ENCODE measurements at places on chromosomes 7 and 10.

DNA sequence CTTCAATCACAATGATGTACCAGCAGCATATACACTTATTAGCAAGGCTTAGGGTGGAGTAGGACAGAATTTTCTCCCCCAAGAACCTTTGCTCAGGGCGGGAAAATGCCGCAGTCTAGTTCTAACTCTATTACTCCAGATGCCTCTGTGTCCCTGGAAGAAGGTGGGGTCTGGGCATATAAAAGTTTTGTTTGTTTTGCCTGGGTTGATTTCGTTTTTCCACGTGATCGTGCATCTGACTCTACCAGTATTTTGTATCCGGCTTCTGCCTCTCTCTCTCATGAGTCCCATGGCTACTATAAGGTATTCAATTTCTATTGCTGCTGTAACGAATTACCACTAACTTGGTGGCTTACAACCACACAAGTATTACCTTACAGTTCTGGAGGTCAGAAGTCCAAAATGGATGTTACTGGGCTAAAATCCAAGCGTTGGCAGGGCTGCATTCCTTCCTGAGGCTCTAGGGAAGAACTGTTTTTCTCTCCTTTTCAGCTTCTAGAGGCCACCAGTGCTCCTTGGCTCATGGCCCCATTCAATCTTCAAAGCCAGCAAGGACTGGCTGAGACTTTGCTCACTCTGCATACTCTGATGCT, 181.2 kb upstream of the PRSS58 start:
- DNase-seq: no peak

- DNase-seq: no peak
These were observed 110.0 kb downstream of the LRMDA start for GRCh38 chr10:75541411-75541810.

- no peak for DNase-seq
These were observed 185.1 kb upstream of the KLF6 start for GRCh38 chr10:3969876-3970666.

DNA sequence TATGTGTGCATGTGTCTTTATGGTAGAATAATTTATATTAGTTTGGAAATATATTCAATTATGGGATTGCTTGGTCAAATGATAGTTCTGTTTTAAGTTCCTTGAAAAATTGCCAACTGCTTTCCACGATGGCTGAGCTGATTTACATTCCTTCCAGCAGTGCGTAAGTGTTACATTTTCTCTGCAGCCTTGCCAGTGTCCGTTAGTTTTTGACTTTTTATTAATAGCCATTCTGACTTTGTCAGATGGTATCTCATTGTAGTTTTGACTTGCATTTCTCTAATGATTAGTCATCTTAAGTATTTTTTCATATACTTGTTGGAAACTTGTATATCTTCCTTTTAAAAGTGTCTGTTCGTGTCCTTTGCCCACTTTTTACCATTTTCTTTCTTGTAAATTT, 434.2 kb upstream of the POT1 start:
- DNase-seq: no peak

GRCh38 chr7:47697543-47697942, 115.6 kb upstream of the TNS3 start:
- DNase-seq: no peak

- DNase-seq: no peak
These were observed 62.8 kb downstream of the PKD1L1 start for GRCh38 chr7:47885309-47885986.

DNA sequence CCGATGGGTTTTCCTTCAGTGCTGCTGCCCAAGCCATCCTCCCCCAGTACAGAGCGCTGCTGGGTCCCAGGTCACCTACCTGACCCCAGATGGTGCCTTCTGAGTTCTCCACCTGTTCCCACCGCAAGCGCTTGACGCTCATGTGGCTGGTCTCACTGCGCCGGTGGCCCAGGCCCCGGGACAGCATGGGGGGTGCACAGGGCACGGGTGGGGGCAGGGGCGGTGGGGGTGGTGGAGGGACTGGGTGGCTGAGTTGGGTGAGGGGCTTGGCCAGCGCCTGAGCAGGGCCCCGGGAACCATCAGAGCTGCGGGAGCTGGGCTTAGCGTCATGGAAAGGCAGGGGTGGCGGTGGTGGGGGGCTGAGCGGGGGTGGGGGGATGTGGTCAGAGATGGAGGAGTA, 43.4 kb downstream of the GRID2IP start:
- DNase-seq: no peak

DNA sequence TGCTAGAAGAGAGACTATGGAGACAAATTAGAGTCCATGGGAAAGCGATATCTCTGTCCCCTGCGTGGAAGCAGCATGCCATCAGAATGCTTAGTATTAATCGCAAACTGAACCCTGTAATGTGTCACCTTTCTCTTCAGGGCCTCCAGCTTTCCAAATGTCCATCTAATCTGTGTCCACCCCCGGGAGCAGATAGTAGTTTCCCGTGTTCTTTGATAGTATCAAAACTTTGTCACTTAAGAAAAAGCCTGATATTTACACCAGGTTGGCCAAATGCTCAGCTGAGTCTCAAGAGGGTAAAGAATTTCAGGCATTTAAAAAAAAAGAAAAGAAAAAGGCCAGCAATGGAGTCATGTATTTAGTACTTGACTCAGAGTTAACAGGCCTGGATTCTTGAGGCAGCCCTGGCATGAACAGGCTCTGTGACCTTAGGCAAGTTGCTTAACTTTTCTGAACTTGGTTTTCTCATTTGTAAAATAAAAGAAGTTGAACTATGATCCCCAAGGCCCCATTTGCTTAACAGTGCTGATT, 10.4 kb upstream of the GSAP start:
- no peak for DNase-seq

DNA sequence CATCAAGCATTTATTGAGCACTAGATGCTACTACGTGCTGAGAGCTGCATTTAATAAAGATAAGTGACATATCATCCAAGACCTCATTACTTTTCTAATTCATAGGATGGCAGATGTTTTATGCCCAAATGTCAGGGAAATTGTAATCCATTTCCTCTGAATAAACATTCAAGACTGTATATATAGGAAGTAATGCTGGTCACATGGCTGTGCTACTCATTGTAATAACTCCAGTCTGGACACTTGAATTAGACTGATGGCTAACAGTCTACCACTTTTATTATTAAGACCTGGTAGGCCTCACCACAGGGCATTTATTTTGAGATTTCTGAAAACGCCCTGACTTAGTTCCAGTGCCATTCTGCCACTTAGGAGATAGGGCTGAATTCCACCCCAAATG, 36.6 kb downstream of the PIK3AP1 start:
- no peak for DNase-seq

Measured in T1000 (cell line).